ENCODE measurements at places on chromosomes 7 and 10.

DNA sequence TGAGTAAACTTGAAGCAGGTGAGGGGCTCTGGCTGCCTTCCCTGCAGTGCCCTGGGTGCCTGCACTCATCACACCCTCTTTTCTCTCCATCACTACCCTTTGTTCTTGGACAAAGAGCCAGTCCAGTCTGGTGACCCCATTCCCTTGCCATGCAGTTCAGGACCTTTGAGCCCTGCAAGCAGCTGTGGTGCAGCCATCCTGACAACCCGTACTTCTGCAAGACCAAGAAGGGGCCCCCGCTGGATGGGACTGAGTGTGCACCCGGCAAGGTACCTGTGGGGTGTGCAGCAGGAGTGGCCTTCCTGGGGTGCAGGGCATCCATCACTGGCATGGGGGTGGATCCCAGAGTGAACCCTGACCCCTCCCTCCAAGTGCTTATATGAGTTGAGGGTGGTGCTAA, 48.7 kb downstream of the TBATA start:
- no peak for DNase-seq

- DNase-seq = no peak
Observed at GRCh38 chr10:131802996-131803395, 97.8 kb upstream of the PPP2R2D start.

DNA sequence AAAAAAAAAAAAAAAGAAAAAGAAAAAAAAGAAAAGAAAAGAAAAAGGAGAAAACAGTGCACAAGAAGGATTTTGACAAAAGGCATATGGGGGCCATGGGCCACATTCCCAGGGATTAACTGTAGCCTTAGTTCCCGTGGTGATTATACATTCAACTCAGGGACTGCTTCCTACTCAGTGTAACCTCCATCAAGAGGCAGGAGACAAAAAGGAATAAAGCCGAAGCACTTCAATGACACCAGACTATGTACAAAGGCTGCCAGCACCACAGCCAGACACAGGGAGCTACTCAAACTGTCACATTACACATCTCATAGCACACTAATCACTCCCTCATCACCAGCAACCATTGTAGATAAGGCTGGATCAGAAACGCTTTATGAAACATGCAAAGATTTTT, 5.1 kb upstream of the PMPCB start:
- DNase-seq = no peak

DNA sequence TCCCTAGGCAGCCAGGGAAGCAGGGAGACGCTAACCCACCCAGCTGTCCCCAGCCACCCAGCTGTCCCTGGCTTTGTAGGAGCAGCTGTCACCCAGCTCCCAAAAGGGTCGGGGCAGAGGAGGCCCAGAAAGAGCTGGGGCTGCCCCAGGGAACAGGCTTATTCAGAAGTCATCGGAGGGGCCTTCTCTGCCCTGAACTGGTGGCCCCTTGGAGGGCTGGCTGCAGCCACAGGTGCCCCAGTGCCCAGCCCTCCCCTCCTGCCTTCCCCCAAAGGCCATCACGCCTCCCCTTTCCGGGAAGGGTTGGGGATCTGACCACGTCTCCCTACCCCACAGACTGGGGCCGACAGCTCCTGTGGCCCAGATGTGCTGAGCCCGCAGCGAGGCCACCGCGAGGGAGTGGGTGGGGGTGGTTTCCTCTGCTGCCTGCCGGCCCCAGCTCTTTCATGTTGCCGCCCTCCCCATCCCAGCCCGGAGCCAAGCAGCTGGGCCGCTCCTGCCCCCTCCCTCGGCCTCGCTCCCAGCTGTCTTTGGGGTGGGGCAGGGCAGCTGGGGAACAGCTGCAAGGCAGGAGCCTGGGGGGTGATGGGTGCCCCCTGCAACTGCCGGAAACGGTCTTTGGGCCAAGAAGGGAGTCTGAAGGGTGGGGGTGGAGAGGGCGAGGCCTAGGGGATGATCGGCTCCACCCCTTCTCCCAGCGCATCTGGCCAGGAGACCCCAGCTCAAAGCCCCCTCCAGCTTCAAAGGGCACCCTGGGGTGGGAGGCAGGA, 16.8 kb downstream of the TRIM8 start:
- DNase-seq = peak; percentile 76

Measured in suppressor macrophage treated with lipopolysaccharide for 1 hour (primary cell).